ENCODE measurements at places on chromosomes 3 and 15.

- no peak for DNase-seq
Observed at GRCh38 chr15:27486683-27487647, 516.0 kb downstream of the GABRG3 start.

GRCh38 chr15:63998489-63998888 is 47.8 kb downstream of the DAPK2 start:
- DNase-seq: no peak

GRCh38 chr15:34370643-34371042 is 3.6 kb upstream of the LPCAT4 start:
- DNase-seq: no peak

DNA sequence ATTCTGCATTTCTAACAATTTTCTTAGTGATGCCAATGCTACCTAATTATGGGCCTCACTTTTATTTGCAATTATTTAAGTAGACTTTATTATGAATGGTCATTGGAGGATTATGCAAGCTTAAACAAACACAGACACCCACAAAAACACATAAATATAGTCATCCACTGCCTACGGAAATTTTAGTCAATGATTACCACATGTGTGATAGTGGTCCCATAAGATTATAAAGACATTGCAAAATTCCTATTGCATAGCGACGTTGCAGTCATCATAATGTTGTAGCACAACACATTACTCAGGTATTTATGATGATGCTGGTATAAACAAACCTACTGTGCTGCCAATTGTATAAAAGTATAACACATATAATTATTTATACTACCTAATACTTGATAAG is 247.8 kb upstream of the ALCAM start:
- DNase-seq: no peak

DNA sequence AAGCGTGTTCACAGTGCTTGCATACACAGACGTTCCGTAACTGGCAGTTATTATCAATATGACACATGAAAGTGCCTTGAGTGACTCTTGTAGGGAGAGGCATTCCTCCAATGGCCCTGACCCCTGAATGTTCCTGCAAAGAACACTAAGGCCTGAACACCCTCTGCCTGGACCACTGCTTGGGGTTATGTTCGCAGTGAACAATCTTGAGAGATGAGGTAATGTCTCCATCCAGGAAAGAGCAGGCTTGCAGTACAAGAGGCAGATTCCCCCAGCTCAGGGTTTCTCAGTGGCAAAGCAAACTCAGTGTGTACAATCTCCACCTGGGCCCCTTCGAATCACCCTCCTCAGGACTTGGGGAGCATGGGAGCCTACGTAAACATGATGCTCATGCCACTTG is 324.6 kb downstream of the MAGI1 start:
- no peak for DNase-seq

- DNase-seq: no peak
Observed at GRCh38 chr3:125358923-125359322, 16.2 kb downstream of the ZNF148 start.

DNA sequence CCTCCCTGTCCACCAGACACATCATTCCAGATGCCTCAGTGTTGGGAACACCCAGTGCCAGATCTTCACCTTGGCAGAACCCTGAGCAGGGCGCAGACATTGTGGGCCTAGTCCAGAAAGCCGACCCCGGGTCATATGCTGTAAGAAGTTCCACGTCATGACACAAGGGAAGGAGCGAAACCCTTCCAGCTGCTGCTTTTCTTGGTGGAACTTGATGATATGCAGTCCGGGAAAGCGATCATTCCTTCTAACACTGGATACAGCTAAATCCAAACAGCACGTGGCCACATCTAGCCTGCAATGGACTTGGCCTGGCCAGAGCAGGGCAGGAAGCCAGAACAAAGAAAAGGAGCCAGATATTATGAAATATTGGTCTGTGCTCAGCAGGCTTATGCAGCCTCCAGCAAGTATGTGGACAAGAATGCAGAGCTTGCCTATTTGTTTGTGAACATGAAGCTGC is 22.0 kb downstream of the GASK1A start:
- DNase-seq: no peak

GRCh38 chr3:7315037-7315436 is 454.1 kb downstream of the GRM7 start:
- no peak for DNase-seq

- DNase-seq: peak; percentile 33
Observed at GRCh38 chr15:40847223-40847961, 3.5 kb downstream of the SPINT1 start.

DNA sequence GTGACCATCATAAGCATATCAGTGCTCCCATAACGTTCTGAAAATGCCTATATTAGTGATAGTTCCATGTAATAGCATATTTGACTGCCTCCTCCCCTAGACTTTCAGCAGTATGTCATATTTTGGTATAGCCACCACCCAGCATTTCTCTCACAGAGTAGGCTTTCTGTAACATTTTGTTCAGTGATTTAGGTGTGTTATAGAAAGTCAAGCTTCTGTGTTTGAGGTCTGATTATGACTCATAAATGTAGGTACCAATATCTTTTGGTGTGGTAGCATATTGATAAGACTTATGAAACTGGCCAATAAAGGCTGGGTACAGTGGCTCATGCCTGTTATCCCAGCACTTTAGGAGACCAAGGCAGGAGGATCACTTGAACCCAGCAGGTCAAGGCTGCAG is 34.3 kb upstream of the ZMAT3 start:
- DNase-seq: no peak

GRCh38 chr3:9420850-9421549 is 23.6 kb downstream of the SETD5 start:
- no peak for DNase-seq

DNA sequence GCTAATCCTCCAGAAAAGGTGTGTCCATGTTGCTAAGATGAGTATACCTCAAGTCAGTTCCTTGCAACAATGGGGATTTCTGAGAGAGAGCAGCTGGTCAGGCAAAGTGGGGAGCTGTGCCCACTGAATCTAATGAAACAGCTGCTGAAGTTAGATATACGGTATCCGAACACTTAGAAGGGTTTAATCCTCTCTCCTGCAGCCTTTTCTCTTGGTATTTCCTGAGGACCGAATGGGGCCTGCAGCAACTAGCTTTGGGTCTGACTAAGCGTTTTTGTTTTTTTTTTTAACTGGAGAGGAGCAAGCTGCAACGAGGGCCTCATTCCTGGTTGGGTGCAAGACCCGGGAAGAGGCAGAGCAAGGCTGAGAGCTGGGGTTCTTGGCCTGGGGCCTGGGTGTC is 37.6 kb upstream of the BNC1 start:
- DNase-seq: no peak

GRCh38 chr15:100001405-100001804 is 268.2 kb upstream of the LYSMD4 start:
- no peak for DNase-seq

- no peak for DNase-seq
Observed at GRCh38 chr3:42853056-42853455, 22.6 kb downstream of the CYP8B1 start.

DNA sequence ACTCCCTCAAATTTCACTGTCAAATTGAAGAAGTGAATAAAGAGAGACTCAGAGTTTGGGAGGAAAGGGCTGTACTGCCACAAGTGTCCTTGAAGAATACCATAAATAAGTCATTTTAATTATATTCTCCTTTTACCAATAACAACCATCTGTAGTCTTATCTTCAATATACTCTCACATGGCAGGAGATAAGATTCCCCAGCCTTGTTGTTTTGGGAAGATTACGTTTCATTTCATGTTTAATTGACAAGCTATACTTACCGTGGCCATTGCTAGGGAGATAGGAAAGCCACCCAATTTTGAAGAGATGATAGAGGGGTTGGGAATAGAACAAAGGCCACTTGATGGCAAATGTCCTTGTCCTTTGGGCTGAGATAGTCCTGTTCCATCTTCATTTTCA is 2.3 kb downstream of the MINDY4B start:
- no peak for DNase-seq

GRCh38 chr3:14175383-14176037 is 2.9 kb downstream of the XPC start:
- peak; percentile 71 for DNase-seq

DNA sequence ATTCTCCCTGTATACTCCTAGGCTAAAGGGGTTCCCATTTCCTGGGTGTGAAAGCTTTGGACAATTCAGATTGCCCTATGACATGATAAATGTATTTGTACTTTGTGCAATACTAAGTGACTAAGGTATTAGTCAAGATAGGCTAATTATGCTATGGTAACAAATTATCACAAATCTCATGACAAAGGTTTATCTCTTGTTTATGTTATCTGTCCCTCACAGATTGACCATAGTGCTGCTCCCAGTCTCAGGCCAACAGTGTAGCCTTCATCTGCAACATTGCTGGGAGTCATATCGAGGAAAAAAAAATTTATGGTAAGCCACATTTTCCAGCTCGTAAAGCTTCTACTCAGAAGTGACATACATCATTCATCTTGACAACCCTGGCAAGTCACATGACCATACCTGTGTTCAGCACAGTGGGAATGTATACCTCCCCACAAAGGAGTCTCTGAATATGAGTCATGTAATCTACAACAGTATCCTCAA is 346.2 kb downstream of the IGSF11 start:
- no peak for DNase-seq

- no peak for DNase-seq
Observed at GRCh38 chr15:36947035-36947719, 153.2 kb downstream of the MEIS2 start.

GRCh38 chr15:45023659-45024225 is 747 bp downstream of the SORD start:
- no peak for DNase-seq

DNA sequence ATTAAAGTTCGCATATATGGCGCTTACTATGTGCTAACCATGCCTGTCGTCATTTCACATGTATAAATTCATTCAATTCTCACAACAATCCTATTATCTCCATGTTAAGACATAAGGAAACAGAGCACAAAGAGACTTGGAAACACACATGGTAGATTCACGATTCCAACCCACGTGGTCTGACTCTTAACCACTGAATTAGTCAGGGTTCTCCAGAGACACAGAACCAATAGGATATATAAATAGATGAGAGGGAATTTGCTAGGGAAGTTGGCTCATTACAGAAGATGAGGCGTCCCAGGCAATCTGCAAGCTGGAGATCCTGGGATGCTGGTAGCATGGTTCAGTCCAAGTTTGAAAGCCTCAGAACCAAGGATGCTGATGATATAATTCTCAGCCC is 765.3 kb downstream of the TBL1XR1 start:
- no peak for DNase-seq

DNA sequence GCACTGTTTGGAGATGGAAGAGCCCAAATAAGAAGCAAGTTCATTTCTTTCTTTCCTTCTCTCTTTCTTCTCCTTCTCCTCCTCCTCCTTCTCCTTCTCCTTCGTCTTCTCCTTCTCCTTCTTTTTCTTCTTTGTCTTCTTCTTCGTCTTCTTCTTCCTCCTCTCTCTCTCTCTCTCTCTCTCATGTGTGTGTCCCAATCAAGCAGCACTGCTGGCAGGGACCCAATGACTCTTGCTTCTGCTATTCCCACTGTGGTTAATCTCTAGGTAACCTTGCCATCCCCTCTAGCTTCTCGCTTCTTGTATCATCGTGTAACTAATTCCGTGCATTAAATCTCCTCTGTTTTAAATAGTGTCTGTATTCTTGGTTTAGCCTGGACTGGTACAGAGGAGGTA is 26.1 kb upstream of the ZNF280D start:
- DNase-seq: no peak

- no peak for DNase-seq
Observed at GRCh38 chr15:63603516-63603915, 6.3 kb downstream of the FBXL22 start.

All from CD4-positive, alpha-beta T cell treated with Interleukin-6 for 4 hours (primary cell).